Neural progenitor cell (in vitro differentiated cells): ENCODE measurements at places on chromosomes 5 and 9. TPM values are rescaled to one million over a fixed set of nuclear protein-coding genes. Genes with fewer than 3 reads are reported as not detected.

GRCh38 chr5:113344973-113345940 is 89.5 kb downstream of the TSSK1B start:
- DNase-seq = no peak

- DNase-seq = no peak
Measured at GRCh38 chr5:93926831-93927620, 185.6 kb upstream of the POU5F2 start.

- no peak for DNase-seq
Measured at GRCh38 chr9:127316586-127317323, 52.2 kb downstream of the GARNL3 start.

GRCh38 chr9:133738640-133739225 is 581 bp upstream of the SARDH start:
- DNase-seq = no peak

- DNase-seq = no peak
Measured at GRCh38 chr5:13859270-13860065, 85.0 kb downstream of the DNAH5 start.

WNK2 gene
- 6.2 and 16.7 TPM in 2 replicates for total RNA-seq
